ENCODE measurements at places on chromosomes 7 and 10. TPM values are rescaled to one million over a fixed set of nuclear protein-coding genes. Genes with fewer than 3 reads are reported as not detected.

DNA sequence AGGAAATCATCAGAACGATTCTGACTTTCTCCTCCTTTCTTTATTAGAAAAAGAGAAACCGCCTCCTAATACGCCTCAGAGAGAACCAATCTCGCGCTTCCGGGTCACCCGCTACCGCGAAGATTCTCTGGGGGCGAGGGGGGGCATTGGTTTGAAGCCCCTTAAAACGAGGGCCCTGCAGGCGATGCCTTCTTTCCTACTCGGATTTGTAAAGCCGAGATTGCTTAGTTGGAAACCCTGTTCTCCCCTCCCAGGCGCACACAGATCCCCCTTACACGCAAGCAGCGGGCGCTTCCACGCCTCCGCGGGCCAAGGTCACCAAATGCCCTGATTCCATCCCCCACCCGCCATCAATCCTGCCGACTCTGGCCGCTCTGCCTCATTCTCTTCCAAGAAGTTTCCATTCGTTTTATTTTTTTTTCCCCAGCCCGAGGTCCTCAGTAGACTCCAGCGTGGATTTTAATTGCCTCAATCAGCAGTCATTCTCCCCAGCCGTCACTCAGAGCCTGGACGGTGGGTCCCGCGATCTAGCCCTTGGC, 1.1 kb upstream of the GAD2 start:
- peaks cover 5% of the 10 kb centered on the region for H3K4me1 ChIP-seq
- no peak overlapping the region for H3K4me3 ChIP-seq
- peaks cover 8% of the 10 kb centered on the region for H3K27me3 ChIP-seq
- H3K27ac ChIP-seq: no peak overlapping the region
- no peak for DNase-seq
- H3K36me3 ChIP-seq: no peaks in the 10 kb centered on the region

GRCh38 chr7:86950360-86950759, 109.1 kb downstream of the ELAPOR2 start:
- no peak overlapping the region for H3K4me3 ChIP-seq
- no peaks in the 10 kb centered on the region for H3K36me3 ChIP-seq
- DNase-seq: no peak
- H3K27me3 ChIP-seq: no peaks in the 10 kb centered on the region
- H3K27ac ChIP-seq: no peak overlapping the region

DNA sequence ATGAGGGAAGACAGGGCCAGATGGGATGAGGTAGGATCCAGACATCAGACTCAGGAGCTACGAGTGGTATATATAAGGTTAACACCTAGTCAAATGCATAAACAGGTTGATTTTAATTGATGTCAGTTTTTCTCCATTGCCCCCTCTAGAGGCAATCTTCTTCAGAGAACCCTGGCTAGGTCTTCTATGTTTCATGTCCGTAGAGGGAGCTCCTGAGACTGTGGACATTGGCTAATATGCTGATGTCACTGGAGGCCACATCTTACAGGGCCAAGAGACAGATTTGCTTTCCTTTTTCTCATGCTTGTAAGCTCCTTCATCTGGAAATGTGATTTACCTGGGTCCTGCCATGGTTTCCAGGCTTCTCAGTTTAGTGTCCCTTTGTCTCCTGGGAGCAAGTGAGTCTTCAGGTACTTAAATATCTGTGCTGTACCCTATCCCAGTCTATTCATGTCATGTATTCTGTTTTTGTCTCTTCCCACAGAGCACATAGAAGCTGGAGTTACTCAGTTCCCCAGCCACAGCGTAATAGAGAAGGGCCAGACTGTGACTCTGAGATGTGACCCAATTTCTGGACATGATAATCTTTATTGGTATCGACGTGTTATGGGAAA, 161.6 kb upstream of the PRSS1 start:
- H3K4me3 ChIP-seq: no peak overlapping the region
- no peak overlapping the region for H3K27ac ChIP-seq
- no peak for DNase-seq
- no peaks in the 10 kb centered on the region for H3K36me3 ChIP-seq

DNA sequence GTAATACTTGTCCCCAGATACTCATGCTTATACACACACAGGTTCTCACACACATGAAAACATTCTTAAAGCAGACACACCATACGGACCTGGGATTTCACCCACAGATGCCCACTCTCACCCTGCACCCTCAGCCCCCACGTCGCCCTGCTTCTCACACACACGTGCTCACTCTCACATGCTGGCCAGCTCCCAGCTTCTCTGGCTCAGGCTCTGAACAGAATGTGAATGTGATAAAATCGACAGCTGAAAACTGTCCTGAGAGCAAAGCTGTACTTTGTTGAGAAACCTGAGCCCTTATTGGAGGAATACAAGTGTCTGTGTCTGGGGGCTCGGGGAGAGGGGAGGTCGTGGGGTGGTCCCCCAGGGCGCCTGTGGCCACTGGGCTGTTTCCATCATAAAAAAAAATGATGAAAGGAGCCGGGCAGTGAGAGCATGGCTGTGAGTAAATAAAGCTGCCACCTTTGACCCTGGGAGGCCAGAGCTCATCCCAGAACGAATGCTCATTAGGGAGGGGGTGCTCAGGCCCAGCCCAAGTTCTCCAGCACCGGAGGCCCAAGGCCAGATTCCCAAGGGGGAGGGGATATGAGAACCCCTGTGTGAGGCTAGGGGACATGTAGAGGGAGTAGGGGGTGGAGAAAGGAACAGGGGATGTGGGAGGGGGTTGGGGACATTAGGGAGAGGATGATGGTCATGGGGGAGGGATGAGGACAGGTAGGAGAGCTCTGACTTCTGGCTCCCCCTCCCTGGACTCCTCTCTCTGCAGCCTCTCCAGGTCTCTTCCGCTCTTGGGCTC, 18.1 kb upstream of the TLX1 start:
- no peak overlapping the region for H3K27ac ChIP-seq
- H3K36me3 ChIP-seq: no peaks in the 10 kb centered on the region
- no peak overlapping the region for H3K4me3 ChIP-seq
- no peaks in the 10 kb centered on the region for H3K4me1 ChIP-seq
- no peaks in the 10 kb centered on the region for H3K27me3 ChIP-seq
- no peak for DNase-seq

- H3K27ac ChIP-seq: no peak overlapping the region
- H3K36me3 ChIP-seq: no peaks in the 10 kb centered on the region
- H3K4me3 ChIP-seq: no peak overlapping the region
- no peak for DNase-seq
Observed at GRCh38 chr7:63012633-63013183, 985.9 kb upstream of the ZNF722 start.

DNA sequence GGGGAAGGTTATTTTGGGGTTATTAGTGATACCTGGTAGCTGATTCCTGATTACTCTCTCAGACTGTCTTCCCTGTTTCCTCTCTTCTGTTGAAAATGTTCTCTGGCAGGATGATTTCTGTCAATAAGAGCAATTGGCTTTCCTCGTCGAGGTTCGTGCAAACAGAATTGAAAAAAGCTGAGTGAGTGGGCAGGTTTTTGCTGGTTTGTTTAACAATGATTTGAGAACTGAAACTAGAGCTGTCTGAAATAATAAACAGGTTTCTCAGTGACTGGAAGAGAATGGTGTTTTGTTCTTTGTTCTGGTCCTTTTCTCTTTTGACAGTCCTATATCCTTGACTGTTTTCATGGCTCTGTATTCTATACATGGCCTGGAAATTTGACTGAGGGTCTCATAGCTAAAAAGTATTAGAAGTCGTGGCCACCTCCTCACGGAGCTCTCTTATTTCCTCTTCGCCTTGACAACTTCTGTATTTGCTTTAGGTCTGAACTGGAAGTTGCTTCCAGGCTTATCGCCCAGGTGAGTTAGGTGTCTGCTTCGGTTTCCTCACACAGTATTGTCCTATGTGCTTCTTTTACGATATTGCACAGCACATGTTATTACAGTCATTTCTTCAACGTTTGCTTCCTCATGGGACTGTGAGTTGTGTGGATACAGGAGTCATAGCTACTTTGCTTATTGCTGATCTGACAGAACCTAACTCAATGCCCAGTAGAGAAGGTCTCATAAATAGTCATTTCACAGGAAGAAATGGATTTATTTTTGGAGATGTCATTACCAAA, 403.6 kb downstream of the NRG3 start:
- H3K27ac ChIP-seq: no peak overlapping the region
- H3K36me3 ChIP-seq: no peaks in the 10 kb centered on the region
- H3K27me3 ChIP-seq: no peaks in the 10 kb centered on the region
- no peak overlapping the region for H3K4me3 ChIP-seq
- no peaks in the 10 kb centered on the region for H3K4me1 ChIP-seq

DNA sequence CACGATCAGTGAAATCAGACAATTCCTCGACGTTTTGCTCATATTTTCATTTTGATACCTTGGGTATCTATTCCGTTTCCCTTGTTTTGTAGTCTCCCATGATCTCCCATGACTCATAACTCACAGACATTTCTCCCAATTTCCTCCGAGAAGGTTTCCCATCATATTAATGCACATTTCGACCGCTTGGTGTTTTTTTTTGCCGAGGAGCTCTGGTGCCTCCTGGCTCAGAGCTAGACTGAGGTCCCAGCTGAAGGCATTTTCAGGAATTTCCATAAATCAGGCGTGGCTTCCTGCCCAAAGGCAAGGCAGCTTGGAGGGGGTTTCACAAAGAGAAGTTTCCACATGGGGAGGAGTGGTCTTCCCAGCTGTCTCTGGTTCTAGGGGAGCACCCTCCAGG, 148.2 kb upstream of the TNS3 start:
- no peaks in the 10 kb centered on the region for H3K36me3 ChIP-seq
- no peak overlapping the region for H3K27ac ChIP-seq
- H3K27me3 ChIP-seq: no peaks in the 10 kb centered on the region
- DNase-seq: no peak
- H3K4me3 ChIP-seq: no peak overlapping the region

Gene RET
- 1.4 TPM for total RNA-seq

DNA sequence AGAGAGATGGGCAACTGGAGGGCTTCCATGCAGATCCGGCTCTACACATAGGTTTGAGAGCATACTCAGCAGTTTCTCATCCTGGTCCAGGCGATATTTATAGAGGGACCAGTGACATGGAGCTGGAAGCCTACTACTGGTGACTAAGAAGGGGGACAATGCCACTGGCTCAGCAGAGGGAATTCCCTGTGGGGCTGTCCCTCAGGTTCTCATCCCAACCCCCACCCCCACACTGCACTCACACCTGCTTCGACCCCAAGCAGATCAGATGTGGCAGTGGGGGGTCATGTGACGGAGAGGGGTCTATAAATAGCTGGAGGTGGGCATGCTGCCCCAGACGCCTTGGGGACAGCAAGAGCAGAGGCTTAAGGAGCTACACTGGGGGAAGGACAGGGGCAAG, at the start of gene CLCN1:
Gene CLCN1, plus strand, starts transcription at position 336 of the 400 bp plus-strand sequence. CDS start 102 bp downstream, outside the sequence.
- H3K4me1 ChIP-seq: peaks cover 15% of the 10 kb centered on the region
- no peaks in the 10 kb centered on the region for H3K36me3 ChIP-seq
- no peak within 1 kb of the TSS for H3K4me3 ChIP-seq
- no peak for DNase-seq
- peak within 1 kb of the TSS; percentile 51 for H3K27ac ChIP-seq

Gene ACTL6B
- total RNA-seq: not detected

Gene CNPY1
- not detected for total RNA-seq

DNA sequence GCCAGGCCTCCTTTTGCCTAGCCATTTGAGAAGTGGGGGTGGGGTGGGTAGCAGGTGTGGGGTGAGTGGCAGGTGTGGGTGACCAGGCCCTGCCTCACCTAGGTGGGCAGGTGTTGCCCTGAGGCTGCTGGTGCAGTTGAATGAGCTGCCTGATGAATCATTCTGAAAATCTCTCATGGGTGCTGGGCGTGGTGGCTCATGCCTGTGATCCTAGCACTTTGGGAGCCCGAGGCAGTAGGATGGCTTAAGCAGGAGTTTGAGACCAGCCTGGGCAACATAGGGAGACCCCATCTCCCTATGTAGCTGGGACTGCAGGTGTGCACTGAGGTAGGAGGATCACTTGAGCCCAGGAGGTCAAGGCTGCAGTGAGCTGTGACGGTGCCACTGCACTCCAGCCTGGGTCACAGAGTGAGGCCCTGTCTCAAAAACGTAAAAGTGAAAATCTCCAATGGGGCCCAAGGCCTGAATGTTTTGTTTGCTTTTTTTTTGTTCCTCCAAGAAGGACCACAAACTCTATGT, 17.7 kb downstream of the TSPAN14 start:
- no peaks in the 10 kb centered on the region for H3K27me3 ChIP-seq
- H3K27ac ChIP-seq: peak overlapping the region; percentile 93
- peaks cover 92% of the 10 kb centered on the region for H3K4me1 ChIP-seq
- no peaks in the 10 kb centered on the region for H3K36me3 ChIP-seq
- H3K4me3 ChIP-seq: no peak overlapping the region

DNA sequence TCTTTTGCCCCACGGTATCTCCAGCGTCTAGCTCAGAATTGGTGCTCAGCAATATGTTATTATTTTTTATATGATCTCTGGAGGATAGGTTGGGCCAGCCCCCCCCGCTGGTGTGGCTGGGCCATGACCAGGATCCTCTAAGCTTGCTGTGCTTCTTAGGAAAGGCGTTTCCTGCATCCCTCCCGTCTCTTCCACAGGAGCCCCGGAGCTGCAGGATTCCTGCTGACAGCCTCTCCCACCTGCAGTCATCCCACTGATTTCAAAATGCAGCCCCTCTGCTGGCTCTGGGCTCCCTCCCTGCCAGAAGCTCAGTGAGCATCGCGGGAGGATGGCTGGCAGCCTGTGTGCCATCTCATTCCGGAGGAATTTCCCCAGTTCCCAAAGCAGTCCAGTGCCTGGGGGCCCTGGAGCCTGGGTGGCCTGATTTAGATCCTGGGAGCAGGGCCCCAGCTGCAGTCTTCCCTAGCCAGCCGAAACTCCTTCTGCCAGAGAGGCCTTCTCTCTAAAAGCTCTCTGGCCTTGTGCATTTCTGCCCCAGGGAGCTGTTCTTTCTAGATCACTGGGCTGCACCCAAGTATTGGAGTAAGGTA, 21.8 kb upstream of the GOLGA7B start:
- H3K4me3 ChIP-seq: no peak overlapping the region
- H3K4me1 ChIP-seq: peaks cover 37% of the 10 kb centered on the region
- H3K27me3 ChIP-seq: no peaks in the 10 kb centered on the region

GRCh38 chr7:38189231-38189938, 11.3 kb downstream of the STARD3NL start:
- H3K4me1 ChIP-seq: peaks cover 3% of the 10 kb centered on the region
- DNase-seq: no peak
- no peaks in the 10 kb centered on the region for H3K36me3 ChIP-seq
- H3K27ac ChIP-seq: no peak overlapping the region
- no peak overlapping the region for H3K4me3 ChIP-seq

GRCh38 chr7:24942226-24942625, 37.8 kb downstream of the OSBPL3 start:
- DNase-seq: no peak
- no peaks in the 10 kb centered on the region for H3K27me3 ChIP-seq
- H3K4me3 ChIP-seq: no peak overlapping the region
- no peak overlapping the region for H3K27ac ChIP-seq

Gene KCNMA1
- total RNA-seq: 2.5 TPM

GRCh38 chr7:129295015-129295423, 70.2 kb downstream of the AHCYL2 start:
- no peaks in the 10 kb centered on the region for H3K27me3 ChIP-seq
- peak; percentile 42 for DNase-seq
- H3K4me1 ChIP-seq: no peaks in the 10 kb centered on the region
- no peaks in the 10 kb centered on the region for H3K36me3 ChIP-seq

DNA sequence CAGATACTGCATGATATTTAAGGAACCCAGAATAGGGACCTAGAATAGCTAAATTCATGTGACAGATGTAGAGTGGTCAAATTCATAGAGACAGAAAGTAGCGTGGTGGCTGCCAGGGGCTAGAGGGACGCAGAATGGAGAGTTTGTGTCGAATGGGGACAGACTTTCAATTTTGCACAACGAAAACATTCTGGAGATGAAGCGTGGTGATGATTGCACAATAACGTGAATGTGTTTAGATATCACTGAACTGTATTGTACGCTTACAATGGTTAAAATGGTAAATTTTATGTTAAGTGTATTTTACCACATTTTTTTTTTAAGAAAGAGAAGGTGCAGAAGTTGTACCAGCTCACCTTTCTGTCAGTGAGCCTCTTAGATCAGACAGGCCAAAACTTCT, 137.8 kb upstream of the TNS3 start:
- H3K4me3 ChIP-seq: no peak overlapping the region
- no peak for DNase-seq
- H3K4me1 ChIP-seq: no peaks in the 10 kb centered on the region
- no peaks in the 10 kb centered on the region for H3K36me3 ChIP-seq
- no peak overlapping the region for H3K27ac ChIP-seq
- no peaks in the 10 kb centered on the region for H3K27me3 ChIP-seq
